ENCODE measurements at places on chromosomes 2 and 18.

DNA sequence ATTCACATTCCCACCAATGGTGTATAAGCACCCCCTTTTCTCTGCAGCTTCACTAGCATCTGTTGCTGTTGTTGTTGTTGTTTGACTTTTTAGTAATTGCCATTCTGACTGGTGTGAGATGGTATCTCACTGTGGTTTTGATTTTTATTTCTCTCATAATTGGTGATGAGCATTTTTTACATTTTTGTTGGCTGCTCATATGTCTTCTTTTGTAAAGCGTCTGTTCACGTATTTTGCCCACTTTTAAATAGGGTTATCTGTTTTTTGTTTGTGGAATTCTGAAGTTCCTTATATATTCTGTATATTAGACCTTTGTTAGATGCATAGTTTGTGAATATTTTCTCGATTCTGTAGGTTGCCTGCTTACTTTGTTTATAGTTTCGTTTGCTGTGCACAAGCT is 278.4 kb upstream of the TNP1 start:
- DNase-seq: no peak

DNA sequence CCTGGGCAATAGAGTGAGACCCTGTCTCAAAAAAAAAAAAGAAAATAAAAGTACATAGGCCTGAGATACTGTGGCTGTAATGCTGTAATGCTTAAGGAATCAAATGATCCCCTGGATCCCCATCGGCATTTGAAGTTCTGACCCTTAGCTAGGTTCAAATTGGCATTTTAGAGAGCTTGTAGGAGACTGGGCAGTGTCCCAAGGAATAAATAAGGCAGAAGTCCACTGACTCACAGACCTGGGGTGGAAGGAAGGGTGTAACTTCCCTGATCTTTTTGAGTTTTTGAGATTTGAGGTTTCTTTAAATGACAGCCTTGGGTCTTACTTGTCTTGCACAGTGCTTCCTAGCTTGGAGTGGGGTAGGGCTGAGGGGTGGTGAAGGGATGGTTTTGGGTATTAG is 553.7 kb downstream of the SLC4A3 start:
- DNase-seq: no peak

- DNase-seq: no peak
Measured at GRCh38 chr18:63550068-63550467, 7.9 kb downstream of the SERPINB12 start.

DNA sequence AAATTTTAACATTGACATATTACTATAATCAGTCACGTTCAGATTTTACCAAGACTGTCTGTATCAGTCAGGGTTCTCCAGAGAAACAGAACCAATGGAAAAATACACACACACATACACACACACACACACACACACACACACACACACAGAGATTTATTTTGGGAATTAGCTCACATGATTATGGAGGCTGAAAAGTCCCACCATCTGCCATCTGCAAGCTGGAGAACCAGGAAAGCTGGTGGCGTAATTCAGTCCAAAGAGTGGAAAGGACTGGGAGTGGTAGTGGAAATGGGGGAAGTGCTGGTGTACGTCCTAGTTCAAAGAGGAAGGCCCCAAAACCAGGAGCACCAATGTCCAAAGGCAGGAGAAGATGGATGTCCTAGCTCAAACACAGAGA is 166.4 kb downstream of the AKAIN1 start:
- DNase-seq: no peak

GRCh38 chr2:120711694-120712093 is 24.0 kb upstream of the GLI2 start:
- no peak for DNase-seq

- peak; percentile 82 for DNase-seq
Measured at GRCh38 chr2:217789003-217789735, 213.6 kb downstream of the TNS1 start.

- no peak for DNase-seq
Measured at GRCh38 chr2:138269765-138270164, 231.8 kb upstream of the SPOPL start.

GRCh38 chr2:98503481-98504105 is 58.9 kb downstream of the INPP4A start:
- DNase-seq: no peak

DNA sequence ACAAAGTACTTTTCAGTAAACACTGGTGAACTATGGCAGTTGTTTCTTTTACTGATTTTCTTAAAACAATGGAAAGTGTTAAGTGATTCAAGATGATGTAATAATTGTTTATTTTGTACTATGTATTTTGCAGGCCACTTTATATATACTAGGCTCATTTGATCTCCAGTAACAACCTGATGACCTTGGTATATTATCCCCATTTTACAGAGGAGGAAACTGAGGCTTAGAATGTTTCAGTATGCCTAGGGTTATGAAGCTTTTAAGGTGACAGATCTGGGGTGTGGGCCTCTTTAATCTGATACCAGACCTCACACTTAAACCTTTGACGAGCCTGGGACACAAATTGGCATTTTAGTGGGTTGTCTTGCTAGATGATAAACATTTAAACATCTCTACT is 63.2 kb downstream of the ITGB1BP1 start:
- no peak for DNase-seq

GRCh38 chr2:38474021-38474456 is 97.0 kb upstream of the ATL2 start:
- no peak for DNase-seq

- no peak for DNase-seq
Measured at GRCh38 chr2:39524756-39525635, 87.9 kb upstream of the MAP4K3 start.

DNA sequence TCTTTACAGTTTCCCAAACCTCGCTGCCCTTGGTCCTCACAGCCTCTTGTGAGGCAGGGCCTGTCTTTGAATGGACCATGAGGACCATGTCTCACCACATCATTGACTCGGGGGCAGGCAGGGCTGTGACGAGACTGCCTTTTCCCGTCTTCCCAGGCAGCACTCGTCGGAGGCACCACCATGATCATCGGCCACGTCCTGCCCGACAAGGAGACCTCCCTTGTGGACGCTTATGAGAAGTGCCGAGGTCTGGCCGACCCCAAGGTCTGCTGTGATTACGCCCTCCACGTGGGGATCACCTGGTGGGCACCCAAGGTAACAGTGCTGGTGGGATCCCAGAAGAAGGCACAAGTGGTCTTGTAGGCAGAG is 45.7 kb upstream of the MAPRE3 start:
- no peak for DNase-seq

- no peak for DNase-seq
Measured at GRCh38 chr2:31299547-31299946, 65.6 kb downstream of the EHD3 start.

GRCh38 chr2:74174909-74175308 is 3.8 kb downstream of the MOB1A start:
- DNase-seq: no peak

DNA sequence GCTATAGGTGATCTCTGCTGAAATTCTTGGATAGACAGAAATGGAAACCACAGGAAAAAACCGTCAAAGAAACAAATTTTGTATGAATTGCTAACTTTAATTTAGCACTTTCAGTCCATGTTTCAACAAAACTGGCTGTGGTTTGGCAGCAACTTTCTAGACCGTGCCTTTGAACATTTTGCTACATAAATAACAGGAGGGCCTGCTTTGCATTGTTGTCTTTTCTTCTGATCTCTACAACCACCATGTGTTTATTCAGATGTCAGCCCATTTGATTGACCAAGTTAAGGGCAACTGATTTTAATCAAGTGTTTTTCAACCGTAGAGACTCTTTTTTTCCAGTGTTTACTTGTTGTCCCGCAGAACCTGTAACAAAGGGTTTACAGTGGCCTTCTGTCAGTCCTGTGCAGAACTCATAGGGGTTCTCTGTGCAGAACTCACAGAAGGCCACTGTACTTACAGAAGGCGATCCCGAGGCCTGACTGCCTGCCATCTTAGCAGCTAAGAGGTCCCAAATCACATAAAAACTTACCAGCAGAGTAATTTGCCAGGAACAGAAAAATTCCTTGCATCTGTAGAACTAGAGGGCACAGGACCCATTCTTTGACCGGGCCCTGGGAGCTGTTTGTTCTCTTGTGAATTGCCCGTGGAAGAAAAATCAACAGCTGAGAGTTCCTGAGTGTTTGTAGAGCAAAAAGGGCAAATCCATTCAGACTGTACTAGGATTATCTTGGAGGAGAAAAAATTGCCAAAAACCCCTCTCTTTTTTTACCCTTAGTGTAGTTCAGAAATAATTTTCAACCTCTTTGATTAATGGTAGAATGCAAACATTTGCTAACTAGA is 120.6 kb downstream of the PRKRA start:
- no peak for DNase-seq

DNA sequence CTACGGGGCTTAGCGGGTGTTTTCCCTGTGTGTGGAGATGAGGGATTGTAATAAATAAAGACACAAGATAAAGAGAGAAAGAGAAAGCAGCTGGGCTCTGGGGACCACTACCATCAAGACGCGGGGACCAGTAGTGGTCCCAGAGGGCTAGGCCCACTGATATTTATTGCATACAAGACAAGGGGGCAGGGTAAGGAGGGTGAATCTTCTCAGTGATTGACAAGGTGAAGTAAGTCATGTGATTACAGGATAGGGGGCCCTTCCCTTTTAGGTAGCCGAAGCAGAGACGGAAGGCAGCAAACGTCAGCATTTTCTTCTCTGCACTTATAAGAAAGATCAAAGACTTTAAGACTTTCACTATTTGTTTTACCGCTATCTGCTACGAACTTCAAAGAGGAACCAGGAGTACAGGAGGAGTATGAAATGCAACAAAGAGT is 4.5 kb upstream of the GAL3ST2 start:
- DNase-seq: peak; percentile 45

DNA sequence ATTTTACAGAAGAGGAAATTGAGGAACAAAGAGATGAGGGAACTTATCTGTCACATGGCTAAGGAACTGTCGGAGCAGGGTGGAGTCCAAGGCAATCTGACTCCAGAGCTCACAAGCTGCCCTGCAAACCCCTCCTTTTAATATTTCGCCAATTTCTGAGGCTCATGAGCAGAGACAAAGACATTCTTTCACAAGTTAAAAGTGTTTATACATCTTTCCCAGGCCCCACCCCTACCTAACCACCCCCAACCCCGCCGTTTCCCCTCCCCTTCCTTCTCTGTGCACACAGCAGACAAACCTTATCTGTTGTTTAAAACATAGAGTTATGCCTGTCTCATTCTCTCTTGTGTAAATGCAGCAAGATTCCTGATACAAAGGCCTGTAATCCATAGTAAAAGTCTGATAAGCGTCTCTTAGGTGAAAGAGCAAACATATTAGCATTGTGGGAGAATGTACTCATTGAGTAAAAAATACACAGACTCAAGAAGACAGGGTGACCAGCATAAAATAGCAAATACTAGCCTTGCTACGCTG is 44.3 kb downstream of the EPHA4 start:
- no peak for DNase-seq

DNA sequence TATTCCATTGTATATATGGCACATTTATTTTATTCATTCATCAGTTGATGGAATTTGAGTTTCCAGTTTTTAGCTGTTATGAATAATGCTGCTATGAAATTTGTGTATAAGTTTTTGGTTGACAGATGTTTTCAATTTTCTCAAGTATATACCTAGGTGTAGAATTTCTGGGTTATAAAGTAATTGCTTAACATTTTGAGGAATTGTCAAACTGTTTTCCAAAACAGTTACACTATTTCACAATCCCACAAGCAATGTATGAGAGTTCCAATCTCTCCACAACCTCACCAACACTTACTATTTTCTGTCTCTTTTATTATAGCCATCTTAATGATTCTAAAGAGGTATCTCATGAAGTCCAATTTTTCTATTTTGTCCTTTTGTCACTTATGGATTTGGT is 12.5 kb upstream of the WDSUB1 start:
- DNase-seq: no peak

- peak; percentile 20 for DNase-seq
Measured at GRCh38 chr2:55010149-55010591, 40.1 kb downstream of the RTN4 start.

- DNase-seq: no peak
Measured at GRCh38 chr2:223536546-223536945, 65.6 kb downstream of the SCG2 start.

GRCh38 chr2:3651691-3652648 is 6.0 kb upstream of the ALLC start:
- peak; percentile 77 for DNase-seq

GRCh38 chr18:394262-394986 is 106.1 kb downstream of the COLEC12 start:
- DNase-seq: no peak

- DNase-seq: no peak
Measured at GRCh38 chr2:154623819-154624218, 74.7 kb upstream of the KCNJ3 start.

DNA sequence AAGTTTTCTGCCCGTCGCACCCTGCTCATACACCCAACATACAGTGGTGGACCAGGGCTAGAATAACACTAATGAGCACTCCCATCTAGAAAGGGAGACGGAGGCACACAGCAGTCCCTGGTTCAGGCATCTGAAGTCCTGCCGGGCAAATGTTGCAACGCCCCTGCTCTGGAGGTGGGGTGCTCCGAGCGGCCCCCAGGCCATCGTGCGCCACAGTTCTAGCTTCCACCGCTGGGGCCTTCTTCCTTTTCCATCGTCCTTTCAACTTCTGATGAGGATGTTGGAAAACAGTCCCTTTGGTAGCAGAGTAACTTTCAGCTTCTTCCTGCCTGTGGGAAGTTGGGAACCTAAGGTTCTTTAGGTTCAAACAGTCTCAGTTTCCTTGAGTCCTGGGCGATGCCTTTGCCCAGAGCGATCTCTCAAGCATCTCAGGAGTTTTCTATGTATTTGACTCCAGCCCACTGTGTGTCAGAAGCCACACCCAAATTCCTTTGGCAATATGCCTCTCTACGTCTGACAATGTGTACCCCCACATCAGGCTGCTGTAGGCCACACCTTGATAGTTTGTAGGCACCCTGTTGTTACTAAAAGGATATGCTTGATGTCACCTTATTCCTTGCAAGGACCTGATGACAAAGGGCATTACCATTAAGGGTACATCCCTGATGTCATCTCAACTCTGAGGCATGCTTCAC is 258.8 kb downstream of the GLI2 start:
- no peak for DNase-seq

DNA sequence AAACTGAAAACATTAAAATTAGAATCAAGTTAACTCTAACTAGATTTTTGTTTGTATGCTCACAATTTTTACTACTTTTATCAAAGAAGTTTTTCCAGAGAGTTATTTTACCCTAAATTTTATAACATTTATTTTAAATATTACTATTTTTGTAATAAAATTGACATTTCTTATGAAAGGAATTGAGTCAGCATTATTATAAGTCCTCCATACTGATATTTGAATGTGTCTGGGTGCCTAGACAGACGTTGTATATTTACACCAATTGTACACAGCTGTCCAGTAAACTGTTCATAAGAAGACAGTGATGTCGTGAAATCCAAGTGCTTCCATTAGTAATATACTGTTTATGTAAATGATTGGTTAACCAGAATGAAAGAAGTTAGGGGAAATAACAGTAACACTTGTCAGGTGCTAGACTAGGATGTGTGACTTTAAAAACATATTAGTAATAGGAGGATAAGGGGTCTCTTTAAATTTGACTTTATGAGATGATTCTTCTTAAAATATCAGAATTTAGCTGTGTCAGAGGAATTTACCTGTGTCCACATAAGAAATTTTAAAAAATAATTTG is 73.7 kb downstream of the TANK start:
- DNase-seq: no peak

DNA sequence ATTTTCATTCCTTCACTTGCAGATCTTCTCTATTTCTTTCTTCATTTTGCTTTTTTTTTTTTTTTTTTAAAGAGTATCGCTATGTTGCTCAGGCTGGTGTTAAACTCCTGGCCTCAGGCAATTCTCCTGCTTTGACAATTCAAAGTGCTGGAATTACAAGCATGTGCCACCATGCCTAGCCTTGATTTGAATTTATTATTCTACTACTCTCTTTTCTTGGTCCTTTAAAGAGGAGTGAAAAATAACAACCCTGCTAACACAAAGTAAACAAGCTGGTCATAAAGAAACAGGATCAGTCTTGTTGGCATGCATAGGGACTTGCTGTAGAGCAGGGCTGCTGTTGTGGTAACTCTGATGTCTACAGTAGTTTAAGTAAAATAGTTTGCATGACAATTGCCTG is 1615.3 kb upstream of the ZEB2 start:
- DNase-seq: no peak

Data from activated CD4-positive, alpha-beta T cell treated with anti-CD3 and anti-CD28 coated beads for 48 hours (primary cell).